Smooth muscle cell of the pulmonary artery (primary cell): ENCODE measurements at places on chromosomes 4 and X. TPM values are rescaled to one million over a fixed set of nuclear protein-coding genes. Genes with fewer than 3 reads are reported as not detected.

Gene PCDH7
- 61.1 and 257 TPM in 2 replicates for total RNA-seq

Gene CDX4
- total RNA-seq, result not detected in 2 replicates

Gene POU3F4
- total RNA-seq, result not detected in 2 replicates

Gene SPATA4
- total RNA-seq, result 0.23 and 0.46 TPM in 2 replicates

Gene BEND2
- total RNA-seq, result not detected in 2 replicates

Gene MANBA
- total RNA-seq, result 81.5 and 129 TPM in 2 replicates

Gene ZAR1
- not detected in 2 replicates for total RNA-seq

Gene EGF
- 0.36 and 1.0 TPM in 2 replicates for total RNA-seq

Gene RPA4
- total RNA-seq, result 1.2 and 1.8 TPM in 2 replicates

Gene DGKK
- total RNA-seq, result not detected in 2 replicates

Gene DCK
- total RNA-seq, result 12.7 and 17.2 TPM in 2 replicates

Gene STK26
- total RNA-seq, result 5.1 and 6.3 TPM in 2 replicates

Gene CCDC110
- total RNA-seq, result 3.8 and 9.4 TPM in 2 replicates

Gene CENPE
- total RNA-seq, result 2.2 and 5.5 TPM in 2 replicates

Gene MAGEA1
- not detected in 2 replicates for total RNA-seq

Gene FRAS1
- 2.0 and 37.8 TPM in 2 replicates for total RNA-seq

Gene P2RY4
- total RNA-seq, result 0.07 and 0.13 TPM in 2 replicates

Gene KIAA1210
- total RNA-seq, result not detected in 2 replicates

Gene NAP1L2
- 1.2 and 1.3 TPM in 2 replicates for total RNA-seq

Gene AR
- total RNA-seq, result 7.3 and 7.6 TPM in 2 replicates

Gene DHRSX
- total RNA-seq, result 24.8 and 31.4 TPM in 2 replicates

Gene SMARCAD1
- 32.1 and 32.2 TPM in 2 replicates for total RNA-seq

Gene ADH1B
- total RNA-seq, result 22.1 and 685 TPM in 2 replicates

Gene LANCL3
- total RNA-seq, result 0.66 and 0.91 TPM in 2 replicates

Gene GUCY1B1
- 4.9 and 5.9 TPM in 2 replicates for total RNA-seq

Gene CDKL2
- total RNA-seq, result 0.39 and 2.3 TPM in 2 replicates

Gene TCP11X2
- total RNA-seq, result not detected in 2 replicates
